ENCODE measurements at places on chromosomes 11 and 22.
A peak's percentile ranks its signal among the peaks of the same experiment; 100 is the strongest.

GRCh38 chr22:25182131-25183110 lies 17.2 kb upstream of the CRYBB3 start:
- no peak for DNase-seq

- no peak for DNase-seq
Observed at GRCh38 chr11:20388096-20389055, 860 bp downstream of the PRMT3 start.

DNA sequence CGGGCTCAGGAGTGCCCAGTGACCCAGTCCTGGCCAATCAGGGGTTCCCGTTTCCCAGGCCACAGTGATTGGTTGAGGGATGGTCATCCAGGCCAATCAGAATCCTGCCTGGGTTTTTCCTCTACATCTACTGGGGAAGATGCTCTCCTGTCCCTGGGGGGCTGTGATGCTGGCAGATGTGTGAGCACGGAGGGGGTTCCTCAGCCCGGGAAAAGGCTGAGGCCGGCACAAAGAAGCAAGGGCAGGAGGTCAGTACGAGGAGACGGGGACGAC lies 171.2 kb downstream of the CTTN start:
- no peak for DNase-seq

DNA sequence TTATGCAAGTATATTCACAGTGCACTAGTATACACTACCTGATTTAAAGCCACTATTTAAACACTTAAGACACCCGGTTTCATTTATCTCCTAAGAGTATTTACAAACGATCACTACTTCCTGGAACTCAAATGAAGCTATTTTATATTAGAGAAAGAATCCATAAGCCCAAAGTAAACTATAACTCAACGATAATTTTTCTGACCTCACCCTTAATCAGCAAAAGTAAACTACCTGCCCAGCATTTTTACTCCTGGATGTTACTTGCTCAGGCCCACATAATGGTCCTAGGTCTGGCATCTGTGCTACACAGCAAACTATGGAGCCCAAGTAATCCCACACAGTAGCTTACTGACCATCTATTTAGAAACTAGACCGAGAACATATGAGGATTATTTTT lies 33.4 kb downstream of the TSG101 start:
- no peak for DNase-seq

DNA sequence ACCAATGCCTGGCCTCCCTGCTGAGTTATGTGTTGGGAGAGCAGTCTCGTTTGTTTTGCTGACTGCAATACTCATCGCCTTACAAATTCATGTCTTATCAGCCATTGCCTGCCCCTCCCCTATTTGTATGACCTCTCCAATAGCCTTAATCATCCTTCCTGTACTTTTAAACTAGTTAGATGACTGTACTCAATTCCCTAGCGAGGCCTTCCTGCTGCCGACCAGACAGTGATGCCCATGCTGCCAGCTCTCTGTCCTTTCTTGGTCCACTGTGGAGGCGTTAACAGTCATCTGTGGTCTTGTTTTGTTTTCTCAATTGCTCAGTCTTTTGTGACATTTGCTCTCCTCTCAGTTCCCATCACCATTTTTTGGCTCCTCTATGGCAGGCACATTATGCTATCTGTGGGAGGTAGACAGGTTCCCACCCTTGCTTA lies 20.3 kb upstream of the YPEL1 start:
- DNase-seq: no peak

DNA sequence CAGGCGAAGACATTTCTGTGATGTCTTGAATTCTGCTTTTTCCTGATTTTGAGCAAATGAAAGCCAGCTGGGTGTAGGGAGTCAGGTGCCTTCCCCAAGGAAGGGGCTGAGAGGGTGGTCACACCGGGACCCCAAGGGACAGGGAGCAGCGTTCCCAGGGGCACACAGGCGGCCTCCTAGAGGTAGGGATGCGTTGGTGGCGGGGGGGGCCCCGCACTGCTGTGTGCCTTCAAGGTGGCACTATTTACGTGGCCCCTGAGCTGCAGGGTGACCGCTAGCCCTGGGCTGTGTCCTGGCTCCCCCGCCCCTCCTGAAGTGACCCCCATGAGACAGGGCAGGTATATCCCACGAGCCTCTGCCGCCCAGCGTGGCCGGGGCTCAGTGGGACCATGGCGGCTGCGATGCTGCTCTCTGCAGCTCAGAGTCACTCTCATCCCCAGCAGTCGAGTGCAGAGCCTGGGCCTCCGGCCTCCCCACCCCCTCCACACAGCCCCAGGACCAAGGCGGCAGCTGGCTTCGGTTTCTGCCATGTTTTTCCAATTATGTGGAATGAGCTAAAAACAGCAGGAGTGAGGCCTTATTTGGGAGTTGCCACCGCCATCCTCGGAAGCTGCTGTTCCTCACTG lies 60.9 kb downstream of the LRP5 start:
- no peak for DNase-seq

DNA sequence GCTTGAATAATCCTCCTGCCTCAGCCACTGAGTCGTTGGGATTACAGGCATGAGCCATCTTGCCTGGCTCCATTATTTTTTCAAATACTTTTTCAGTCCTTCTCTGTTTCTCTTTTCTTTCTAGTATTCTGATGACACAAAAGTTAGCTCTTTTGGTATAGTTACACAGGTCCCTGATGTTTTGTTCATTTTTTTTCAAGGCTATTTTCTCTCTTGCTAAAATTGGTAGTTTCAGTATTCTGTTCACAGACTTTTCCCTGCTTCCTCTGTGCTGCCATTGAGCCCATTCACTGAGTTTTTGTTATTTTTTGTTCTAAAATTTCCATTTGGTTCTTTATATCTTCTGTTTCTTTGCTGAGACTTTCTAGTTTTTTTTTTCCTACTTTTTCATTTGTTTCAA lies 166.5 kb downstream of the UVRAG start:
- no peak for DNase-seq

GRCh38 chr22:41746567-41747400 lies 47.5 kb downstream of the MEI1 start:
- DNase-seq: peak; percentile 15

Measured in stimulated activated CD8-positive, alpha-beta memory T cell treated with anti-CD3 and anti-CD28 coated beads, Interleukin-2, amount 100 ng/mL, for 1 hour (primary cell).